ENCODE measurements at places on chromosomes 12 and 14. TPM values are rescaled to one million over a fixed set of nuclear protein-coding genes. Genes with fewer than 3 reads are reported as not detected.
A peak's percentile ranks its signal among the peaks of the same experiment; 100 is the strongest.

GRCh38 chr14:79911744-79912143, 299.6 kb downstream of the DIO2 start:
- no peak for DNase-seq

DNA sequence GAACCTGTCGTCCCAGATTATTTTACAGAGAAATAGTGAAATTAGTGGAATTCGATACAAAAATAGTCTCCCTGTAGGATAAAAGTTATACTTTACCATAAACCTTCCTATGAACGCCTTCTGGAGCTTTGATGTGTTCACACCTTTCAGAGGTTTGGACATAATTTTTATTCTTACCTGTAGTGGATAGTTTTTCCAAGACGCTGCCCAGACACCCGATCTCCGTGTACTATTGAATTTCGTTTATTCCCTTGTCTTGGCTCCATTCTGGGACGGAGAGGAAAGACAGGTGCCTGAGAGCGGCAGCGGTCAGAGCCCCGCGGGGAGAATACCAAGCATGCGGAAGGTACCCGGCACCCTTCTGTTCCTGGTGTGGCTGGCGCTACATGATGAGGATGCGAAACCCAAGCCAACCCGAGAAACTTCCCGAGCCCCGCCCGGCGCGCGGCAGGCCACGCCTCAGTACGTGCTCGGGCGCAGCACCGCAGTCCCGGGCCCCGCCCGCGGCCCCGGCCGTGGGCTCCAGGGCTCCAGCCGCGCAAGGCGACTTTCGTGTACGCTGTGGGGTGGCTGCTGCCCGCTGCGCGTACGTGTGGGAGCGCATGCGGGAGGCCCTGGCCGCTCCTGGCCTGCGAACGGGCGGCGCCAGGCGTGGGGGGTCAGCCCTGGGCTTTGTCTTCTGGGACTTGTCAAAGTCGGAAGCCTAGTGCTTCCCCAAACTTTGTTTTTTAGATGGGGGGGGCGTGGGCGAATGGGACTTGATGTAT, 11.3 kb upstream of the SNAPC1 start:
- peak; percentile 97 for DNase-seq

GRCh38 chr14:78530078-78530477, 359.9 kb downstream of the NRXN3 start:
- no peak for DNase-seq

DNA sequence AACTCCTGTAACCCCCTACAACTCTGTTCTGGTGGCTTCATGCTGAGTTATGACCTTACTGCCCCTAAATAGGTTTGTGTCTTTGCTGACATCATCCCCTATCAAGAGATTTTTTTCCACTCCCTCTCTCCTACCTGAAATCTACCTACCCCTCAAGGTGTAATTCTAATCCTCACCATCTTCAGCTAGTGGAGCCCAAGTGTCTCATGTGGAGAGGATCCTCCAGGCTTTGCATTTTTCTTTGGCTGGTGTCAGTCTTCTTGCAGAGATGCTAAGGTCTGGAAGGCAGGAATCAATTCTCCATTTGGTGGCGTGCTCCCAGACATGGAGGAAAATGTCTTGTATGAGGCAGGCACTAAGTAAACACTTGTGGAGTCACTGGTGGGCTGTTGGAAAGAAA, 74.8 kb upstream of the PRMT8 start:
- DNase-seq = no peak

DNA sequence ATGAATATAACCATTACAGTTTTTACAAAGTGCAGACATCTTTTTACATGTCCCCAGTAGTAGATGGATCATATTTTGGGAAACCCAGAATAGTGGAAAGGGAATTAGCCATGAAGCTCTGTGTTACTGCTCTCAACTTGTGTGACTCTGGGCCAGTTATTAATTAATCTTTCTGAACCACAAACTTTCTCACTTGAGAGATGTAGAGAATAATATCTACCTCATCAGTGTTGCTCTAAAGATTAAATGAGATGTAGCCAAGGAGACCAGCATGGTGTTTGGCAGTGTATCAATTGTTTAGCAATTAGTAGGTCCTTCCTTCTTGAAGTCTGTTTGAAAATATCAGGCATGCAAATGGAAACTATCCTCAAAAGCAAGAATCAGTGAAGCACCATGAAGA, 169.2 kb downstream of the TMTC2 start:
- DNase-seq = no peak

OASL gene
- 0.27 TPM for total RNA-seq

- no peak for DNase-seq
These were observed 23.8 kb upstream of the POLR3B start for GRCh38 chr12:106333756-106334155.

DNA sequence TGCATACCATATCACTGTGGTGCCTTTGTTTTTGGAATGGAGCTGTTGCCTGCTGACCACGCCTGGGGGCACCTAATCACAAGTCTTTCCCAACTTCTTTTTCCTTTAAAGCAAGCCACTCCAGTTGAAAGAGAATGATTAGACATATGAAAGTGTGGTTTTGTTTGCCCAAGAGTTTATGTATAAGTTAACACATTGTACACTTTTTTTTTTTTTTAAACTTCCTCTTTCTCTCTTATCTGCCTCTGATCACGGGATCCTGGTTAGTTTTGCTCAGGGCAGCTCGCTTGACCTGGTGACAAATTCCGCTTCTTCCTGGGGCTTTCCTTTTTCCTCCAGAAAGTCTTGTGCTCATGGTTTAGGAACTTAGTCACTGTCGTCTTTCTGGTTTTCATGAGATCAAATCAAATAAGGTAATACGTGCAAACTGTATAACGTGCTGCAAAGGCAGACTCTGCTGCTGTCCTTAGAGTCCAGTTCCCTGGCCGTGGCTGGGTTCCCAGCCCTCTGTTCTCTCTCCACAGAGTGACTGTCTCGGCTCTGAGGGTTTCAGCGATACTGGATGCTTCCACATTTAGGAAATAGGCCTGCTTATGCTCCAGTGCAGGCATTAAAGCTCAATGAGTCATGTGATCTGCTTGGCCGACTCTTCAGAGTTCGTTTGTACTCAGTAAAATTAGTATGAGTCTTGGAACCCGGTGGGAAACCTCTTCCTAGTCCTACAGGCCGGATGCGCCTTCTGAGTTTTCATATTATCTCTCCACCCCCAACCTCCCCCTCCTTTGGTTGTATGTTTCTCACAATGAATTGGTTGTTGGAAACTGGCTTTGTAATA, 15.2 kb downstream of the RASSF3 start:
- DNase-seq = peak; percentile 83

DNA sequence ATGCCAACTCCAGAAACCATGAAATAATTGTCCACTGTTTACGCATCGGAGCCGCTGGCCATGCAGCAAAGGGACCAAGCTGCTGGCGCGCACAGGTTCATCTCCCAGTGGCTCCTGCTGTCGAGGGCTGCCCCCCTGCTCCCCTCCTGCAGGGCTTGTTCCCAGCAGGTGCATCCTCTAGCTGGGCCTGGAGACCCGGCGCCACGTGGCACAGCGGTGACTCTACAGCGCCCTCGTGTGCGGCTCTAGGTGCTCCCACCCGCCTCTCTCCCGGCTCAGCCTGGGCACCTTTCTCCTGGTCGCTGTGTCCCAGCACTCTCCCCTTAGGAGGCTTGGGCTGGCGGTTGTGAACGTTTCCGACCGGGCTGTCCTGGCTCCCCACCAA, 37.5 kb upstream of the INF2 start:
- no peak for DNase-seq

DNA sequence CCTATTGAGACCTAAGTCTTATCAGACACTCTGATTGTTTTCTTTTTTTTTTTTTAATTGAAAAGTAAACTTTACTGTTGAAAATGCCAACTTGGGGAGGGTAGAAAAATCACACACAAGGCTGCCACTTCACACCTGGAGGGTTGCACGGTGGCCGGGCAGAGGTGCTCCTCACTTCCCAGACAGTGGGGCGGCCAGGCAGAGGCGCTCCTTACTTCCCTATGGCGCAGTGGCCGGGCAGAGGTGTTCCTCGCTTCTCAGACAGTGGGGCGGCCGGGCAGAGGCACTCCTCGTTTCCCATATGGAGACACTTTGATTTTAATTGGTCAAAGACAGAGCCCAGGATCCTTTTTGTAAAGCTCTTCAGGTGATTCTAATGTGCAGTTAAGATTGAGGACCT, 399.3 kb downstream of the TMTC2 start:
- no peak for DNase-seq

DNA sequence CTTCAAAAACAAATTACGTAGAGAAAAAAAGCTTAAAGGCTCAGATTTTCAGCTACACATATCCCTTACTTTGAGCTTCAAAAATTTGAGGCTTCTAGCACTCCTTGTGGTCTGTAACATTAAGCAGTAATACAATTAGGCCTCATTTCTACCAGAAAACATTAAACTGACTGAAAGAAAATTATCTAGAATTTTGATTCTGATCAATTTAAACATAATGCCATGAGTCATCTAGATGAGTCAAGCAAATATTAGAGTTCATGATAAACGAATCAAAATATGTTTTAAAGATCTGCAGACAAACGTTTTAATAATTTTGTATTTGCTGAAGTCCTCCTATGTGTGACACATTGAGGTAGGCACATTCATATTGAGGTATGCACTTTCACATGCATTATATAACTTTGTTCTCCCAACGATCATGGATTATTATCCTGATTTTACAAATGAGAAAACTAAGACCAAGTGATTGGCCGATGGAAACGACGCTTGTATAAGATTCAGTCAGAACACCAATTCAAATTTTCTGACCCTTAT, 4.3 kb downstream of the OSBPL8 start:
- DNase-seq = no peak

DNA sequence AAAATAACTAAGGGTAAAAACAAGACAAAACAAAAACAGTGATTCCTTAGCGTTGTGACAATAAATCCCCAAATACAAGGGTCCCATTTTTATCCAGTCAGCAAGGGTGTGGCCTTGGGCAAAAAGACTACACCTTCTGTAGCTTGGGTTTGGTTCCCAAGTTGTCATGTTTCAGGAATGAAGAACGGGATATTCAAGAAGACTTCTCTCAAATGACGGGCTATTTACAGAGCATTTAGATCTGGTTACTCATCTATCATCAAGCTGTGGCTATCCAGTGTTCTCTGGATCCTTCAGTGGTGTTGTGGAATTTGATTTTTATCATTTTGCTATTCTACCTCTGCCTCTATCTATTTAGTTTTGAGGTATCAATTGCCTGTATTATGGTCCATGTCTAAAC, 219.7 kb downstream of the SLC25A21 start:
- DNase-seq = no peak

Measured in cardiac septum (tissue), 1 donor.